ENCODE measurements at places on chromosomes 1 and 21.
A peak's percentile ranks its signal among the peaks of the same experiment; 100 is the strongest.

DNA sequence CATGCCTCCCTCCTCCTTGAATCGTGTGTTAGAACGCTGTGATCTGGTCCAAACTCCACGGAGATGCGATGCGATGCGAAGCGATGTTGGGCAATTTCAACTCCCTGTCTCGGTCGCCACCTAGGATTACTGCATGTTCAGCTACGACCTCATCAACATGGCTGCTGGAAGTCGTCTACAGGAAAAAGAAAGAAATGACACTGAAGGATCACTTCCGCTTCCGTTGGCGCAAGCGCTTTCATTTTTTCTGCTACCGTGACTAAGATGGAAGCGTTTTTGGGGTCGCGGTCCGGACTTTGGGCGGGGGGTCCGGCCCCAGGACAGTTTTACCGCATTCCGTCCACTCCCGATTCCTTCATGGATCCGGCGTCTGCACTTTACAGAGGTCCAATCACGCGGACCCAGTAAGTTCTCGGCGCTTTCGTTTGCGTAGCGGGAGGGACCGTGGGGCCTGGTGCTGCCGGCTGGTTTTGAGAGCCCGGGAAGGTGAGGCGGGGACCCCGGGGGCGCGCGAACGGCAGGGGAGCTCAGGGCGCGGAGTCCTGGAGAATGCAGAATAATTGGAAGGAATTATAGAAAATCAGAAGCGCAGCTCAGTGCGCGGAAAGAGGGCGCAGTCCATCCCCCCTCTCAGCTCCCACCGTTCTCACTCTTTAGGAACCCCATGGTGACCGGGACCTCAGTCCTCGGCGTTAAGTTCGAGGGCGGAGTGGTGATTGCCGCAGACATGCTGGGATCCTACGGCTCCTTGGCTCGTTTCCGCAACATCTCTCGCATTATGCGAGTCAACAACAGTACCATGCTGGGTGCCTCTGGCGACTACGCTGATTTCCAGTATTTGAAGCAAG lies at the start of gene PSMB4:
Gene PSMB4 (plus strand): TSS at position 250 of the 848 bp plus-strand sequence. CDS start 15 bp downstream, at position 265.
- DNase-seq = peak; percentile 89

DNA sequence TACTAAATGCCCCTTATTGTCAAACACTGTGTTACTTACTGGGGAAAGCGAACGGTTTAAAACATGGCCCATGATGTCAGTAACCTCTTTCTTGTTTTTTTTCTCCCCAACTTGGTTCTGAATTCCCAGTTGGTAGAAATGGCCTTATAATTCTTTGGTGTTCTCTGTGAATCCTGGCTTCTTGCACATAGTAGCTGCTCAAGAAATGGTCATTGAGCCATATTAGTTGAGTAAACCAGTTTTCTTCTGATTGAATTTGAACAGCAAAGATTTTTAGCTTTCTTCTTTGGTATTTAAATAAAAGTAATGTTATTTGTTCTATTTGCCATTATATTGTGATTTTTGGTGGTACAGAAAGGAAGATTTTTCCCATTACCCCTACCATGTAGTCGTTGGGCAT lies 87.3 kb downstream of the NFIA start:
- DNase-seq = no peak

- no peak for DNase-seq
These were observed at the start of gene PDPN for GRCh38 chr1:13583595-13583965. TSS of gene PDPN (plus strand) at chr1:13583832. CDS start at chr1:13584034, 202 bp downstream.

GRCh38 chr1:150536836-150537731 lies 12.1 kb upstream of the ADAMTSL4 start:
- DNase-seq = no peak

DNA sequence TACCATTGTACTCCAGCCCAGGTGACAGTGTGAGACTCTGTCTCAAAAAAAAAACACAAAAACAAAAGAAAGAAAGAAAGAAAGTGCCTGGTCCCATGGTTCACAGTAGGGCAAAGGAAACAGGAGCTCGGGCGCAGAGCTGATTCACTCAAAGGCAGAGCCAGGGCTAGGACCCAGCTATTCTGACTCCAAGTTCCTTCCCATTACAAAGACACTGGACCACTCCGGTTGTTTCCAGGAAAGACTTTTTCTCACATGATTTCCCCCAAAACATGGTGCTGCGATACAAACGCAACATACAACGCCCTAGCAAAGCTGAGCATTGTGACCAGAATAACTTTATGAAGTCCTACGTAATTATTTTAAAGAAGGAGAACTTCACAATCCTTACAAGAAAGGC lies 10.7 kb downstream of the ABCG1 start:
- peak; percentile 1 for DNase-seq

GRCh38 chr1:230140221-230141020 lies 73.4 kb downstream of the GALNT2 start:
- no peak for DNase-seq

DNA sequence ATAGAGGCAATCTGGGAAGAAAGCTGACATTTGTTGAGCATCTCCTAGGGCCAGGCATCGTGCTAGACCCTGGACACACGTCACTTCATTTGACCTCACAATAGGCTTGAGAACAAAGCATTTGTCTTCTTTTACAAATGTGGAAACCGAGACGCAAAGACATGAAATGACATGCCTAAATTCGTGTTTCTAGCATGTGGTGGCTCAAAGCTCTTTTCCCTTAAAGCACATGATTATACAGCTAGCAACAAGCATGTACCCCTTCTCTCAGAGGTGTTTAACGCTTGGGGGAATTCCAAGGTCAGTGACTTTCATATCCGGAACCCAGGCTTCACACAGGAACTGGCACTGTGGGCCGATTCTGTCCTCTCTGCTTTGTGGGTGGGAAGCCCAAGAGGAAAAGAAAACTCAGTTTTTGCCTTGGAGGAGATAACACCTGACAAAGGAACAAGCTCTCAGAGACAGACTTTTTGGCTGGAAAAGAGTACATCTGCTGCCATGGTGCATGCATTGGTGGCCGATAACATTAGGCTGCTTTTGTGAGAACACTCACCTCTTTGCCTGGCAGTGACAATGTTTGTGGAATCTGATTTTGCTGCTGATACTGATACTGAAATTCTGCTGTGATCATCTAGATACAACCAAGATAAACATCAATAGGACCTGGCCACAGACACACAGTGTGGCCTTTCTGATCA lies 15.4 kb upstream of the CD2 start:
- DNase-seq = peak; percentile 69

DNA sequence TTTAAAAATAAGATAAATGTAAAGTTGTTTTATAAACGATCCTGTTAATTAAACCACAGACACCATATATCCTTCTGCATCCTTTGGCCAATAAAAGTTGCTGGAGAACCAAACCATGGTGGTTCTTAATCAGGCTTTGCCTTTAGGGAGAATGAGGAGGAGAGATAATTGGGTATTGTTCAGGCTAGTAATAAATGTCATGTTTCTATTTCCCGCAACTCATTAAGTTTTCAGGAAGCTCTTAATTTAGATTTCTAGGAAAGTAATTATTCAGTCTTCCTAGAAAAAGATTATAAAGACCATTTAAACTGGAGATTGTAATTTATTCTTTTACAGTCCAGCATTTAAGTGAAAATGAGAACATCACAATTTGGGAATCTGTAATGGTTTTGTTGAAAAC lies 34.5 kb downstream of the RAB4A start:
- no peak for DNase-seq

DNA sequence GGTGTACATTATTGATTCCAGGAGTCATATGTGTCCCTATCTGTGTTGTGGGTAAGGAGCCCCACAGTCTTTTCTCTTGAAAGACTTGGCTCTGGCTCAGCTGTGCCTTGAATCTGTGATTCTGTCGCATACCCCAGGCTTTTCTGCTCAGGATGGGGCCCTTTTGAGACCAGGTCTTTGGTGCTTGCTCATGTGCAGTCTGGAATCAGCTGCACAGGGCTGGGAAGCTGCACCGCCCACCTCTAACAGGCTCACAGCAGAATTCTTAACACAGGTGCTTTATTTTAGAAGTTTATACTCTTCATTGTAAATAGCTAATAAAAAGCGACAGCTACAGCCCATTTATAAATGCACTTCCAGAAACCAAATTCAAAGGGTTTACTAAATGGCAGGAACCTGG lies 61.3 kb downstream of the ST6GALNAC3 start:
- DNase-seq = no peak

DNA sequence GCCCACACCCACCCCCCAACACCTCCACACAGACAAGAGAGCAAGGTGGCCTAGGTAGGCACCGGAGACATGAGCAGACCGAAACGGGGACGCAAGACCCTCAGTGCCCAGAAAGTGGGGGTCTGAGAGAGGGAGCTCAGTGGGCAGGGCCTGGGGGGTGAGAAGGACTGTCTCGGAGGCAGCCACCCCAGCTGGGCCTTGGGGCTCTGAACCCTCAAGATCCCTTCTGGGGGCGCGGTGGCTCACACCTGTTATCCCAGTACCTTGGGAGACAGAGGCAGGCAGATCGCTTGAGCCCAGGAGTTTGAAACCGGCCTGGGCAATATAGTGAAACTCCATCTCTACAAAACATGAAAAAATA lies 9.1 kb upstream of the GNB1 start:
- DNase-seq = no peak

DNA sequence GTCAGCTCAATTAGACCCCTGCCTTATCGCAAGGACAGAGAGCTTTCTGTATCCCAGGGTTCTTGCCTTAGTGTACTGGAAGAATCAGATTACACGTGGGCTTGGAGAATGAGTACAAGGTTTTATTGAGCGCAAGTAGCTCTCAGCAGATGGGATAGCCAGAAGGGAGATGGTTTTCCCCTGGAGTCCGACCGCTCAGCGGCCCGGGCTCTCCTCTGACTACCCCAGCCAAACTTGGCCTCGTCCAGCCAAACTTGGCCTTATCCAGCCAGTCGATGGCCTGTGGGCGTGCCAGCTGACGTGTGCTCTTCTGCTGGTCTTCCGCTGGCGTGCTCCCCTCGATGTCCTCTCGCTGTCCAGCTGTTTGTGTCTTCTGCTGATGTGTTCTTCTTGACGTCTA lies 136.9 kb downstream of the SYT14 start:
- no peak for DNase-seq

GRCh38 chr21:38741092-38741949 lies 64.4 kb upstream of the ETS2 start:
- no peak for DNase-seq

DNA sequence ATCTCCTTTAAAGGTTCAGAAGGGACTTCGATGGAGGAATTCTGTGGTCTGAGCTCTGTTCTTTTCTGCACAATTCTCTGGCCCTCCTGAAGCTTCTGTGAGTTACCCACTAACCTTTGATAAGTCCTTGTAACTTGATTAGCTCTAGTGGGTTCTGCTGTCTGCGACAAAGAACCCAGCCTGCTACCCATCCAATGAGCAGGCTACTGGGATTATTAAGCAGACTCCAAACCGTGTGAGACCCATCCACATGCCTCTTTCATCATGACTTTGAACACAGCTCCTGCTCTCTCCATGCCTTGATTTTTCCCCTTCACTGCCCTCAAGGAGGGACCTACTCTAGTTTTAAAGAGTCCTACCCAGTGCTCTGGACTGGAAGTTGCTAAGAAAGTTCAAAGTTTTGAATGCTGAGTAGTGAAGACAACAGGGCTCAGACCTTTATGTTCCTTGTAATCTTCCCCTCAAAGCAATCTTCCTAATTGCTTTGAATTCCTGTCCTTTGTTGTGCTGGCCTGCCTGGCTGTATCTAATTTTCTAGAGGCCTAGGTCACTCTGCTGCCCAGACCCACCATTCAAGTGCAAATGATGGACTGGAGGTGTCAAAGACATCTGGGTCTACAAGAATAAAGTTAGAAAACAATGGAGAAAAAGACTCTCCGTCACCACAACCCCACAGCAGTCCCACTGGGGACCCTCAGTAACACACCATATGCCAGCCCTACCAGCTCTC lies 146.9 kb downstream of the RHOU start:
- DNase-seq = no peak

DNA sequence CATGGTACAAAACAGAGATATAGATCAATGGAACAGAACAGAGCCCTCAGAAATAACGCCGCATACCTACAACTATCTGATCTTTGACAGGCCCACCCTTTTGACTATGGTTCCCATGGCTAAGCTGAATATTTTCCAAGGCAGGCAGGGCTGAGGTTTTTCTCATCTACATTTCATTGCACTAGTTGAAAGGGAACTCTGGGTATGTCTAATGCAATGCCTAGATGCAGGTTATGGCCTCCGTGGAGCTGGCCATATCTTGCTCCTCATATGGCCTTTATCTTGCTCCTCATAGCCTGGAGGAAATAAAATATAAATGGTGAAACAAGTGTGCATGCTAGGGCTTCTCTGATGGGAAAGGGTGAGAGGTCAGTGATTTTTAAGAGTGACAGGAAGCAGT lies 10.6 kb downstream of the SPRR5 start:
- no peak for DNase-seq

DNA sequence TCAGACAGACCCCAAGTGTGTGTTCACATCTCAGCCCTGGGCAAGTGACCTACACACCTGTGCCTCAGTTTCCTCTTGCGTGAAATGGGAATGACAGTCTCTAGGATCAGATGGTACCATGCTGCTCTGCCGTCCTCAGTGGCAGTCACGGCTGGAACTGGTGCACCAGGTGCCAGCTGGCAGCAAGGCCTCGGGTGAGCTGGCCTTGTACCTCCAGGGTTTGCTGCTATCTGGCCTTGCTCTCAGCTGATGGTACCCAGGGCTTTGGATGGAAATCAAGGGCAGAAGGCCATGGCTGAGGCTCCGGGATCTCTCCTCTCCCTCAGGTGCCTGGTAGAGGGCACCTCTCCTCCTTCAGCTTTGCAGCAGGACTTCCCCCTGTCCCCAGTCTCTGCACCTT lies 21.3 kb downstream of the TMEM201 start:
- DNase-seq = no peak

GRCh38 chr1:38274974-38275373 lies 228.4 kb upstream of the POU3F1 start:
- DNase-seq = no peak

DNA sequence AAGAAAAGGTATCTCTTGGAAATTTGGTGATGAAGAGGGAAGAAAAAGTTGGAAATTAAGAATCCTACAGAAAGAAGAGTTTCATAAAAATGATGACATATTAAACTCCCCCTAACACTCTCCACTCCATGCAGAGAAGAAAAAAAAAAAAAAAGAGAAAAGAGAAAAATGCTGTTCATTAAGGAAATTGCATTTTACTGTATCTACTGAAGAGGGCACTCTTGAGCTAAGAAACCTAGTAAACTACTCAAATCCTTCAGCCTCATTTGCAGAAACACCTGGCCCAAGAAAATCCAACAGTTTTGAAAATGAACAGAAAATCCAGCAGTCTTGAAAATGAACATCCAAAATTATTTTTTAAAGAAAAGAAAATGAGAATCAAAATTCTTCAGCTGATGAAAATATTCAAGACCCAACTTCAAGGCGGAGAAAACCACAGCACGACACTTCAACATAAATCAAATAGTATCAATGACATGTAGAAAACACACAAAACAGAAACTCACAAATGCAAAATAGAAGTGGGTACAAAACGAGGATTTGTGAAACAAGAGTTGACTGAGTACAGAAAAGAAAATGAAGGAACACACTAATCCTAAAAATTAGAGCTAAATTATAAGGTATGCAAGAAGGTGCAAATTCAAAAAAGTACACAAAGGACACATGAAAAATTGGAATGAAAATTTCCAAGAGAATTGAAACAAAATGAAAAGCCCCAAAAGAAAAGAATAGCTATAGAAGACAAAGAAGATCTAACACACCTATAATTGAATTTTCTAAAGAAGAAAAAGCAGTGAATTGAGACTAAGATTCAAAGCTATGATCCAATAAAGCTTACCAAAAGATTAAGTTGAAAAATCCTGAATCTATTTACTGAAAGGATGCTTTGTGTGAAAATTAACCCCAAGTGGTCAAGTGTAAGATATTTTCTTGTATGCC lies 73.2 kb upstream of the DNAJC6 start:
- DNase-seq = no peak

- no peak for DNase-seq
These were observed 26.3 kb upstream of the IVNS1ABP start for GRCh38 chr1:185343306-185343705.

GRCh38 chr1:110538921-110539320 lies 19.9 kb upstream of the KCNA10 start:
- DNase-seq = no peak

All from activated naive CD4-positive, alpha-beta T cell treated with anti-CD3 and anti-CD28 coated beads, Interleukin-2, amount 10 ng/mL, durations not matched to agents 7 days and 5 days (primary cell).